Heart left ventricle (tissue), 16 donors: ENCODE measurements at places on chromosomes 7 and 10. TPM values are rescaled to one million over a fixed set of nuclear protein-coding genes. Genes with fewer than 3 reads are reported as not detected.

DNA sequence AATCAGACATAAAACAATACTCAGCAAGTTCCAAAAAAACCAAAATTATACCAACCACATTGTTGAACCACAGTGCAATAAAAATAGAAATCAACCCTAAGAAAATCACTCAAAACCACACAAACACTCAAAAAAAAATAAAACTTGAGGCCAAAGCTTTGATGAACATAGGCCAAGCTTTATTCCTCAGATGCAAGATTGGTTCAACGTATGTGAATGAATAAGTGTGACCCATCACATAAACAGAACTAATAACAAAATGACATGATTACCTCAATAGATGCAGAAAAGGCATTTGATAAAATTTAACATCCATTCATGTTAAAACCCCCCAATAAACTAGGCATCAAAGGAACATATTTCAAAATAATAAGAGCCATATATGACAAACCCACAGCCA lies 506.1 kb upstream of the FZD8 start:
- H3K4me3 ChIP-seq = no peak overlapping the region
- H3K36me3 ChIP-seq = no peaks in the 10 kb centered on the region
- no peaks in the 10 kb centered on the region for H3K27me3 ChIP-seq
- H3K4me1 ChIP-seq = no peaks in the 10 kb centered on the region
- no peak overlapping the region for H3K27ac ChIP-seq

DNA sequence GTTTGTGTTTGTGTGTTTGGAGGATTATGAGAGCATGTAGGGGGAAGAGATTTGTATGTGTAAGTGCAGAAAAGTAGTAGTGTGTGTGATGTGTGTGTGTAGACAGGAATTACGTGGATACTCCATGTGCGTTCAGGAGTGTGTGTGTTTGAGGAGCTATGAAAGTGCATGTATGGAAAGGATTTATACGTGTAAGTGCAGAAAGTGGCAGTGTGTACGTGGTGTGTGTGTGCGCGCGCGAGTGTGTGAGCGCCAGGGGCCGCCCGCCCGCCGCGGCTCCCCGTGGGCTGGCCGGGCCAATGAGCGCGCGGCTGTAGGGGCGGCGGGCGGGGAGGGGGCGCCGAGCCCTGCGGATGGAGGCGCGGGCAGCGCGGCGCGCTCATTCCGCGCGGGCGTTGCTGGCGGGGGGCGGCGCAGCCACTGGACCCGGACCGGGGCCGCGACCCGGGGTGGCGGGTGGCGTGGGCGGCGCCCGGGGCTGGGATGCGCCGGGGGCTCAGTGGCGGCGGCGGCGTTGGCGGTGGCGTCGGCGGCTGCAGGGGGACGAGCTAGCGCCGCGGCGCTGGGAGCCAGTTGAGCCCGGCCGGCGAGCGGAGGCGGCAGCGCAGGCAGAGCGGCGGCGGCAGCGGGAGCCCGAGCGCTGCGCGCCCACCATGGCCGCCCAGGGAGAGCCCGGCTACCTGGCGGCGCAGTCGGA lies at the start of gene BICC1:
Gene BICC1 (plus strand): TSS at position 382 of the 697 bp plus-strand sequence. CDS start 272 bp downstream, at position 654.
- no peaks in the 10 kb centered on the region for H3K27me3 ChIP-seq
- no peaks in the 10 kb centered on the region for H3K36me3 ChIP-seq
- H3K4me1 ChIP-seq = no peaks in the 10 kb centered on the region
- H3K4me3 ChIP-seq = peak within 1 kb of the TSS; percentile 73
- peak within 1 kb of the TSS; percentile 82 for H3K27ac ChIP-seq

GRCh38 chr10:101183458-101184183 lies 45.6 kb downstream of the LBX1 start:
- H3K27me3 ChIP-seq = no peaks in the 10 kb centered on the region
- H3K4me3 ChIP-seq = no peak overlapping the region
- no peaks in the 10 kb centered on the region for H3K36me3 ChIP-seq
- no peaks in the 10 kb centered on the region for H3K4me1 ChIP-seq
- H3K27ac ChIP-seq = no peak overlapping the region

GRCh38 chr10:62723375-62723774 lies 81.1 kb upstream of the ADO start:
- H3K36me3 ChIP-seq = no peaks in the 10 kb centered on the region
- H3K27me3 ChIP-seq = no peaks in the 10 kb centered on the region
- H3K27ac ChIP-seq = no peak overlapping the region
- DNase-seq = no peak
- H3K4me1 ChIP-seq = no peaks in the 10 kb centered on the region

DNA sequence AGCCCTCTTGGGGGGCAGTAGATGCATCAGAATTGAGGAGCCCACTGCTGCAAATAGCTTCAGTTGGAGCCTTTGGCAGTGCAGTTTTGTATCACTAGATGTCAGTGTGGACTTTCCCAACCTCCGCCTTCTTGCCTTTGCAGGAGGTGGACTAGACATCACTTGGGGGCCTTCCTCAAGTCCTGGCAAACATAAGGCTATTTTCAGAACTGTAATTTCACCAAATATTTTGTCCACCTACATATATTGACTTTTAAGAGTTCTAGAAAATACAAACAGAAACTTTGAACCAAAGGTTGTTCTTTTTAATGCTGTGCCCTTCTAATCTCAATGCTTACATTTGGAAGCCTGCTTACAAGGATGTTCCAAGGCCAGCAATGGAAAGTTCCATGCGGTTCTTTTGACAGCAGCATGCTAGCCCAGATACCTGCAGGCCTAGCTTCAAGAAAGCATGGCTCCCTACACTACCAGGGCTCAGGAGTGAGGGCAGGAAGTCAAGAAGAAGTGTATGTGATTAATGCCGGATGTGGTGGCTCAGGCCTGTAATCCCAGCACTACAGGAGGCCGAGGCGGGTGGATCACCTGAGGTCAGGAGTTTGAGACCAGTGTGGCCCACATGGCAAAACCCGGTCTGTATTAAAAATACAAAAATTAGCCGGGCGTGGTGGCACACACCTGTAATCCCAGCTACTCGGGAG lies 8.0 kb upstream of the ZNRF2 start:
- H3K27me3 ChIP-seq = no peaks in the 10 kb centered on the region
- no peak for DNase-seq
- no peak overlapping the region for H3K27ac ChIP-seq
- no peak overlapping the region for H3K4me3 ChIP-seq
- no peaks in the 10 kb centered on the region for H3K36me3 ChIP-seq
- no peaks in the 10 kb centered on the region for H3K4me1 ChIP-seq

DNA sequence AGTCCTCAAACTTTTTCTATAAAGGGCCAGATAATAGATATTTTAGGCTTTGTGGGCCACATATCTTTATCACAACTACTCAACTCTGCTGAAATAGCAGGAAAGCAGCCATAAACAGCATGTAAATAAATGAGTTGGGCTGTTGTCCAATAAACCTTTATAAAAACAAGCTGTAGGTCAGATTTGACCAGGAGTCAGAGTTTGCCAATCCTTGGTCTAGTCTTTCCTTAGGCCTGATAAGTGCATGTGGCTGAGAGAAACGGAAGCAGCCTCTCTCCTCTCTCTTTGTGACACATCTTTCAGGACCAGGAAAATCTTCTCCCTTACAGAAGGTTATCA lies 724.5 kb downstream of the GRID1 start:
- peaks cover 4% of the 10 kb centered on the region for H3K4me1 ChIP-seq
- H3K4me3 ChIP-seq = no peak overlapping the region
- no peaks in the 10 kb centered on the region for H3K36me3 ChIP-seq
- no peak for DNase-seq
- no peaks in the 10 kb centered on the region for H3K27me3 ChIP-seq
- no peak overlapping the region for H3K27ac ChIP-seq

DNA sequence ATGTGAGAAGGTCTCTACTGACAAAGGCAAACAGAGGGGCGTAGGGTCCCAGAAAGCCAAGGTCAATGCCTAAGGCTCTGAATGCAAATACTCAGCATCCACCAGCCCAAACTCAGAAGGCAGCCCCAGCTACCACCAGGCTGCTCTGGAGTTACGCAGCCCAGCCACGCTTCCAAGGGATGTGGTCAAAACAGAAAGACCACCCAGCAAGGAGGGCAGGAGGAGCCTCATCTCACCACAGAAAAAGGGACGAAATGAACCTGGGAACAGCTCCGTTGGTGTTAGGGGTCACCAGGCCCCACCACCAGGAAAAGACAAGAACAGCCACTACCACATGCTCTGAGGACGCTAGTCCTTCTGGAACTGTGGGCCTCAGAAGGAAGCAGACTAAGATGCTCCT lies 65.1 kb downstream of the CTBP2 start:
- no peak overlapping the region for H3K27ac ChIP-seq
- no peaks in the 10 kb centered on the region for H3K27me3 ChIP-seq
- no peak for DNase-seq
- no peaks in the 10 kb centered on the region for H3K36me3 ChIP-seq
- peaks cover 53% of the 10 kb centered on the region for H3K4me1 ChIP-seq

DNA sequence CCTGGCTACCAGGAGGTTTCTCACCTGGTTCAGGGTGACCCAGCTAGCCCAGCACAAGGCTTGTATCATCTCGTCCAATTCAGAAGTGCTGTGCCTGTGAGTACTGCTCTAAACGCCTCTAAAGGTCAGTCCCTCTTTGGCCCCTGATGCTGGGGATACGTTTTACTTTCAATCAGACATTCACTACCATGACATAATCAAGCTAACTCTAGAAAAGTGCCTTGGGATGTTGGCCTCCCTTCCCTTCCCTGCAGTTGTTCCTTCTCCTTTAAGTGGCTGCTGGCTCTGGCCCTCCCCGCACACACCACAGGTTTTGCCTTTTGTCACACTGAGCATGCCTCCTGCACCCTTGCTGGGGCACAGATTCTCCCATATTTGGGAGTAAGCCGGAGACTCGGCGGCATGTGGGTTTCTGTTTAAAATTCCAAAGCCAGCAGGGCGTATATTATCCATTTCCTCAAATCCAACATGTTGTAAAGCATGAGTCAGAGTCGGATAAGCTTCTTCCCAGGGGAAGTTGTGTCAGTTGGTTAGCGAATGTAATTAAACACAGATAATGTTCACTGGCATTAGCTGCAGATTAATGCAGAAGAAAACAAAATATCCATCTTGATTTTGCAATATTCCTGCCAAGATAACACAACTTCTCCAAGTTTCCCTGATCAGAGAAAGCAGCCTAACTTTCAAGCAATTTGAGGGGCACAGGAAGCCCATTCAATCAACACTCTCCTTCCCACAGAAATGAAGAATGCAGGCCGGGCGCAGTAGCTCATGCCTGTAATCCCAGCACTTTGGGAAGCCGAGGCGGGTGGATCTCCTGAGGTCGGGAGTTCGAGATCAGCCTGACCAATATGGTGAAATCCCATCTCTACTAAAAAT lies 31.8 kb upstream of the VCL start:
- no peaks in the 10 kb centered on the region for H3K36me3 ChIP-seq
- DNase-seq = peak; percentile 87
- no peaks in the 10 kb centered on the region for H3K27me3 ChIP-seq

OSBPL3 gene
- 2.2 TPM for polyA plus RNA-seq

DNA sequence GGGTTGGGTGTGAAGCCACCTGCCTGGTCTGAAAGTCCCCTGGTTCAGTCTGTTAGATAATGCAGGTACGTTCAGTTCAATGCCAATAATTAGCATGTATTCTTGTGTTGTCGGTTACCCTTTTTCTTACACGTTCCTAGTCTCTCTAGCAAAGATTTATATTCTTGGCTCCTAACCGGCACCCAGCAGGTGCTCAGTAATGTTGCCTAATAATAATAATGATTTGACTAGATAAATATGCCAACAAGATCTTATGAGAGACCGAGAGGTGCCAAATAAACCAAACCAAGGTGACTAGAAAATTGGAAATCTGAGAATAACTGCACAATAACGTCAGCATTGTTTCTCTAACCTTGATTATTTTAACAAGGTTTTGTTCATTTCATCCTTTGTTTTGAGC lies 1.1 kb upstream of the SMIM30 start:
- no peaks in the 10 kb centered on the region for H3K4me1 ChIP-seq
- no peak for DNase-seq
- no peak overlapping the region for H3K4me3 ChIP-seq
- no peaks in the 10 kb centered on the region for H3K27me3 ChIP-seq
- H3K36me3 ChIP-seq = peaks cover 15% of the 10 kb centered on the region

GRCh38 chr10:44995581-44995913 lies 5.2 kb upstream of the ZNF22 start:
- peaks cover 93% of the 10 kb centered on the region for H3K4me1 ChIP-seq
- H3K27me3 ChIP-seq = no peaks in the 10 kb centered on the region
- no peak for DNase-seq
- peak overlapping the region; percentile 98 for H3K27ac ChIP-seq
- H3K36me3 ChIP-seq = peaks cover 30% of the 10 kb centered on the region
- no peak overlapping the region for H3K4me3 ChIP-seq

- no peak overlapping the region for H3K27ac ChIP-seq
- no peak for DNase-seq
- no peaks in the 10 kb centered on the region for H3K4me1 ChIP-seq
- no peaks in the 10 kb centered on the region for H3K36me3 ChIP-seq
- H3K4me3 ChIP-seq = no peak overlapping the region
- H3K27me3 ChIP-seq = no peaks in the 10 kb centered on the region
These were observed 214.5 kb upstream of the CNTNAP2 start for GRCh38 chr7:145902123-145902522.

GRCh38 chr7:37765872-37766525 lies 82.4 kb upstream of the NME8 start:
- no peak overlapping the region for H3K27ac ChIP-seq
- H3K27me3 ChIP-seq = no peaks in the 10 kb centered on the region
- H3K36me3 ChIP-seq = no peaks in the 10 kb centered on the region
- no peak for DNase-seq
- H3K4me1 ChIP-seq = no peaks in the 10 kb centered on the region

TSPAN12 gene
- polyA plus RNA-seq = 32.1 TPM

DNA sequence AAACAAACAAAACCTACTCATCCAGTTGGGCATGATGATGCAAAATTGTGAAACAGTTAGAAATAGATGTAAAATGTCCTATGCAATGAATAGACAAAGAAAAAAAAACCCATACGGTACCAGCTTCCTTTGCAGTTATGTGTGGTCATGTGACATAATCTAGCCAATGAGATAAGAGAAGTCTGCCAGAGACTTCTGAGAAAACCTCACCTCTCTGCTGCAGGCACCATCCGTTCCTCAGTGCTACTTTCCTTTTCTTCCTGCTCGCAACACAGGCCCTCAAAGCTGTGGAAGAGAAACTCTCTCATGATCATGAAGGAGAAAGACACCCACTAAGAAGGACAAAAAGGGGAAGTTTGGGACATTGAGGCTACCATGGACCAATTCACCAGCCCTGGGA lies 76.8 kb upstream of the CARD11 start:
- no peak overlapping the region for H3K4me3 ChIP-seq
- no peaks in the 10 kb centered on the region for H3K36me3 ChIP-seq
- H3K4me1 ChIP-seq = no peaks in the 10 kb centered on the region

- no peaks in the 10 kb centered on the region for H3K36me3 ChIP-seq
- no peak overlapping the region for H3K27ac ChIP-seq
- H3K4me1 ChIP-seq = no peaks in the 10 kb centered on the region
- no peak overlapping the region for H3K4me3 ChIP-seq
- DNase-seq = no peak
- H3K27me3 ChIP-seq = no peaks in the 10 kb centered on the region
These were observed 35.8 kb upstream of the LYZL1 start for GRCh38 chr10:29252811-29253689.

SLC26A3 gene
- polyA plus RNA-seq = 0.10 TPM

MSS51 gene
- 0.90 TPM for polyA plus RNA-seq

- peaks cover 27% of the 10 kb centered on the region for H3K36me3 ChIP-seq
- no peak for DNase-seq
- no peak overlapping the region for H3K4me3 ChIP-seq
- H3K27me3 ChIP-seq = no peaks in the 10 kb centered on the region
- no peaks in the 10 kb centered on the region for H3K4me1 ChIP-seq
These were observed 18.6 kb downstream of the MICALL2 start for GRCh38 chr7:1440620-1441019.

LRRD1 gene
- polyA plus RNA-seq = not detected

GRCh38 chr7:98870807-98871491 lies 1.1 kb upstream of the TMEM130 start:
- no peaks in the 10 kb centered on the region for H3K4me1 ChIP-seq
- peaks cover 12% of the 10 kb centered on the region for H3K27me3 ChIP-seq
- no peak overlapping the region for H3K27ac ChIP-seq
- DNase-seq = no peak

ZP3 gene
- polyA plus RNA-seq = 1.3 TPM
